ENCODE measurements at places on chromosomes 4 and X. TPM values are rescaled to one million over a fixed set of nuclear protein-coding genes. Genes with fewer than 3 reads are reported as not detected.

- DNase-seq: no peak
Measured at GRCh38 chrX:15849555-15849954, 5.1 kb downstream of the AP1S2 start.

DNA sequence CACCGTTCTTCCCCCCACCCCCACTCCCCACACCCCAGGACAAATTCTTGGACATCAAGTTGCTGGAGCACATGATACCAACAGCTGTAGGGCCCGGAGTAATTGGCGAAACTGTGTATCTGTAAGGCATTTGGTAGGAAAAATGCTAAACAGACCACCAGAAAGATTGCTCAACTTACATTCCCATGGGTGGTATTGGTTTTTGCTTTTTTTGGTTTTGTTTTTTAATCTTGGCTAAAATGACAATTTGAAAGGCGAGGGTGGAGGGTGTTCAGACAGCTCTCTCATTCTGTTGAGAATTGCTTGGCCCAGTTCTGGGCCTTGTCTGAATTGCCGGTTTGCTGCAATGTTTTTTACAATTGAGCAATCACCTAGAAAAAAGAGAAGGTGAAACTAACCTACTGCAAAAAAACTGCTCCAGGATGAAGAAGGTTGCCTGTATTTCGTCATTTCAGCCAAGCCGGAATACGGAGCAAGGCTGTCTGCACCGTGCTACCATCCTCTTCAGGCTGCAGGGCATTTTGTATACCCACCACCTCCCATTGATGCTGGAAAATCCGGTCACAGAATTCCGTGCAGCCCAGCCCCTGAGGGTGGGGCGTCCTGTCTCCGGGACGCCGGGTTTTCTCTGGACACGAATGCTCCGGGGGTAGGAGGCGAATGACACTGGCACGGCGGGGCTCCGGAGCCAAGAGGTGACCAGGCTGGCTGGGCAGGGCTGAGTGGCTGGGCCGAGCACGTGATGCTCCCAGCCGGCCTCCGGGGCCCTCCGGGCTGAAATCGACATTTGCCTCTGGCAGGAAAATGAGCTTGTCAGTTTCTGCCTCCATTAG is at the start of gene CLCN4:
Gene CLCN4 (plus strand): TSS at position 777 of the 833 bp plus-strand sequence. CDS start 28,058 bp downstream, outside the sequence.
- peak; percentile 84 for DNase-seq

GRCh38 chrX:132665676-132666075 is 176.8 kb upstream of the MBNL3 start:
- DNase-seq: no peak

DNA sequence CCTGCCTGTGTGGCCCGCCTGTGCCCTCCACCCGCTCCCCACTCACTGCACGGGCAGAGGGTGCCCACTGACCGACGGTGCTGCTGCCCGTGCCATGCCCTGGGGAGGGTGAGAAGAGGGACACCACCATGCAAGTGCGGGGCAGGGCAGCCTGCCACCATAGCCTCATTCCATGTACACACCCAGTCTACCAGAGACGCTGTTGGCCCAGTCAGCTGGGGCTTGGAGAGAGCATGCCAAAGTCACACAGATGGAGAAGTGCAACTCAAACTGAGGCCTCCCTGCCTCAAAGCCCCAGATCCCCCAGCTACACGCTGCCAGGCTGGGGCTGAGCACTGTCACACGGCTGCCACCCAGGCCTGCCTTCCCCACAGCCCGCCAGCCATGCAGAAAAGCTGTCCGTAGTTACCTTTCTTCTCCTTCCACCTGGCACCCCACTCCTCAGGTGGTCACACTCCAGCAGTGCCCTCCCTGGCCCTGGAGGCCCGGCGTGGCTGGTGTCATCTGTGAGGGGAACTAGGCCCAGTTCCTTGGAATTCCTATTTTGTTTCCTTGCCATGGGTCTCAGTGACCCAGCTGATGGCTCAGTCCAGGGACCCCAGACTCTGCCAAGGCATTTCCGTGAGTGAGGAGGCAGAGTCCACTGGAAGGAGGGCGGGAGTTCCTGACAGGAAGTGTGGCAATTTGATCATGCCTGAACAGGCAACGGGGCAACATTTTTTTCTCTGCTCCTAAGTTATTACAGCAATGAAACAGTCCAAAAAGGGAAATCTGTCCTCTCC is at the start of gene SLC2A9:
Gene SLC2A9 (minus strand): TSS at position 627 of the 782 bp plus-strand sequence. CDS start 68 bp downstream, at position 559.
- DNase-seq: peak; percentile 80

Gene LRAT
- total RNA-seq: 1.6 TPM

Gene PPEF1
- not detected for total RNA-seq

Data from left lobe of liver (tissue), 2 donors.